ENCODE measurements at places on chromosomes 16 and 17.

DNA sequence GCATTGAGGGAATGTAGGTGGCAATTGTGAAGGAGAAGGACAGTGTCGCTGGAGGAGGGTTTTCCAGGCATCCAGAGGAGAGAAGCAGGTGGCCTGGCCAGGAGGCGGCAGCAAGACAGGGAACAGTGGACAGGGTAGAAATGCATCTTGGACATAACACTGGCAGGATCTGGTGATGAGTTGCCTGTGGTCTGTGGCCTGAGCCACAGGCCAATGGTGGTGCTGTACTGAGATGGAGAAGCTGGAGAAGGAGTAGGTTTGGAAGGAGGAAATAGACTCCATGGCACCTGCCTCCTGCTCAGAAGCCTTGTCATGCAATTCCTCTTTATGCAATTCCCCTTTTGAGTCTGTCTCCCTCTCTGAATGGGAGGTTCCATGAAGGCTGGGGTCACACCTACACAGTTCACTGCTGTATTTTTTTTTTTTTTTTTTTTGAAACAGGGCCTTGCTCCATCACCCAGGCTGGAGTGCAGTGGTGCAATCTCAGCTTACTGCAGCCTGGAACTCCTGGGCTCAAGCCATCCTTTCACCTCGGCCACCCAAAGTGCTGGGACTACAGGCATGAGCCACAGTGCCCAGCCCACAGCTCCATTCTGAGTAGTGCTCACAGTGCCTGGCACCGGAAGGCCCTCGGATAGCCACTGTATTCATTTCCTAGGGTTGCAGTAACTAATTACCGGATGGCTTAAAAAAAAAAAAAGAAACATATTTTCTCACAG, 13.5 kb upstream of the CACNG4 start:
- DNase-seq = no peak

DNA sequence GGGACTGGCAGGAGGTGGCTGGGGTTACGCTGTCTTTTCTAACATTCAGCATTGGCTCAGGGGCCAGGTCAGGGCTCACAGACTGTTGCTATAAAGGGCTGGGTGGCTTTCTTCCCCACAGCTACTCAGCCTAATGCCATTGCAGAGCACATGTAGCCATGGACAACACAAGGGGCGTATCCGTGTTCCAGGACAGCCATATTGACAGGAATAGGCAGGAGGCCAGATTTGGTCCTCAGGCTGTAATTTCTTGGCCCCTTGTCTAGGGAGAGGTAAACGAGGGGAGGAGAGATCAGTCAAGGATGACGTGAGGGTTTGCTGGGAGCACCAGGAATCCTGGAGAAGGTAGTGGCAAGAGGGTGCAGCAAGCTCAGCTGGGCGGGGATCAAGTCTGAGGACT, 21.2 kb upstream of the MYO15B start:
- no peak for DNase-seq

GRCh38 chr17:31273516-31273915, 23.5 kb downstream of the OMG start:
- no peak for DNase-seq

DNA sequence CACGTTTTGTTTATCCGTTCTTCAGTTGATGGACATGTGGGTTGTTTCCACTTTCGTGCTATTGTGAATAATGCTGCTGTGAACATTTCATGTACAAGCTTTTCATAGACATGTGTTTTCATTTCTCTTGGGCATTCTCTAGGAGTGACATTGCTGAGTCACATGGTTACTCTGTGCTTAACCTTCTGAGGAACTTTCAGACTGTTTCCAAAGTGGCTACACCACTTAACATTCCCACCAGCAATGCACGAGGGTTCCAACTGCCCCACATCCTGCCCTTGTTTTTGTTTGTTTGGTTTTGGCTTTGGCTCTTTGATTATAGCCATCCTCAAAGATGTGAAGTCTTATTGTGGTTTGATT, 14.2 kb upstream of the PEMT start:
- peak; percentile 88 for DNase-seq

- no peak for DNase-seq
Observed at GRCh38 chr16:11586856-11587642, at the start of gene LITAF. TSS of gene LITAF (minus strand) at chr16:11586919. CDS start at chr16:11556730, 30,189 bp downstream.

DNA sequence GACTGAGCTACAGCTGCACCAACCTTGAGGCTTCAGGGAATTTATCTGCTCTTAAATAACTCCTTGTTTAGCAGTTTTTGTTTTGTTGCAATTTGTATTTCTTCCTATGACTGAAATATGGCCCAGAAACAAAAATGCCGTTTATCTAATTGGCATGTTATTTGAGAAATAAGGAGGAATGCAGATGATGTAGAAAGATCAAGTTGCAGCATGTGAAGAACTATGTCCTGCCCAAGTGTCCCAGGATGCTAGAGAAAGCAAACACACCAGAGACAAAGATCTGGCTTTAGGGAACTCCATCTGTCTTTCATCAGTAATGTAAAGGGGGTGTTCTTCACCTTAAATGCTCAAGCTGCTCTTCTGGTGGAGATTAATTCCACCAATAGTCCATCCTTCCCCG, 29.7 kb downstream of the USP31 start:
- peak; percentile 51 for DNase-seq

DNA sequence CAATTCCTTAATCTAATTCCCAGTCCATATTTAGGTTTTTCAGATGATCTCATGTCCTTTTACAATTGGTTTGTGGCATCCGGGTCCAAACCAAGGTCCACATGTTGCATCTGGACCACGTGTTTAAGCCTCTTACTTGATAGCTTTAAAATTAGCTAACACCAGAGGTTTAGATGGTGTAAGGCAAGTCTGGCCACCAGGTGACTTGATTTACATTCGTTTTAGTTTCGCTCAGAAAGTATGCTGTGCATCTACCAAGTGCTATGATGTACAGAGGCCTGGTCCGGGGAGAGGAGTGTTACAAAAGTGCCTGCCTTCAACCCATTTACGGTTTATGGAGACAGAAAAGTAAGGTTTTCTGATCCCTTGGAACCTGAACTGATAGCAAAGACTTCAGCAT, 878 bp upstream of the DNAJA2 start:
- no peak for DNase-seq

GRCh38 chr16:87333101-87333500, 15.9 kb upstream of the C16orf95 start:
- no peak for DNase-seq

- no peak for DNase-seq
Observed at GRCh38 chr16:16045879-16046278, 96.5 kb downstream of the ABCC1 start.

GRCh38 chr17:2718150-2718938, 6.8 kb upstream of the CLUH start:
- DNase-seq = no peak

DNA sequence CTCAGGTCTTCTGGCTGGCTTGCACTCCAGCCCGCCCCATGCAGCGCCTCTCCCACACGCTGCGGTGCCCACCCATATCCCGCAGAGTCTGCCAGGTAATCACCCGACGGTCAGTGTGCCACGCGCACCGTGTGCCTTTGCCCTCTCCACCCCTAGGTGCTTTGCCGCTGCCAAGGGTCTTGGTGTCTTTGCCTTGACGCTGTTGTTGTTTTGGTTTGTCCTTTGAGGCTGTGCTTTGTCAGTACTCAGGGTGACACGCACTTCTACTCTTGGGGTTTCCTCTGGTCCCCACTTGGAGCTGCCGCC, 30.1 kb downstream of the UBN1 start:
- DNase-seq = no peak

GRCh38 chr17:58755577-58756245, at the start of gene PPM1E:
TSS of gene PPM1E (plus strand) at chr17:58755854.
- no peak for DNase-seq

DNA sequence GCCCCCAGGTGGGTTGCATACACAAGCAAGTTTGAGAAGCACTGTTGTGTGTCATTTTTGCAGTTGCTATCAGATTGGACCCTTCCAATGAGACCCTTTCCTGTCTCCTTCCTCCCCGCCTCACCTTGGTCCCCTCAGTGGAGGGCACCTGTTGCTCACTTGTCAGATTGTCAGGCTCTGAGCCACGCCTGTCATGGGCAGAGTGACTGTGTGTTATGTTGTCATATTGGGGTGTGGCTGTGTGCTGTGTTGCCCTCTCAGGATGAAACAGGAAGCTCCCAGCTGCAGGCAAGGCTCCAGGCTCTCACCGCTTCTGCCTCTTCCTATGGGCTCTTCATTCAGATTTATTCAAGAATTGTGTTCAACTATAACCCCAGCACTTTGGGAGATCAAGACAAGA, 302.9 kb downstream of the CPPED1 start:
- DNase-seq = no peak

- no peak for DNase-seq
Observed at GRCh38 chr17:71849783-71850768, 270.7 kb upstream of the SOX9 start.

DNA sequence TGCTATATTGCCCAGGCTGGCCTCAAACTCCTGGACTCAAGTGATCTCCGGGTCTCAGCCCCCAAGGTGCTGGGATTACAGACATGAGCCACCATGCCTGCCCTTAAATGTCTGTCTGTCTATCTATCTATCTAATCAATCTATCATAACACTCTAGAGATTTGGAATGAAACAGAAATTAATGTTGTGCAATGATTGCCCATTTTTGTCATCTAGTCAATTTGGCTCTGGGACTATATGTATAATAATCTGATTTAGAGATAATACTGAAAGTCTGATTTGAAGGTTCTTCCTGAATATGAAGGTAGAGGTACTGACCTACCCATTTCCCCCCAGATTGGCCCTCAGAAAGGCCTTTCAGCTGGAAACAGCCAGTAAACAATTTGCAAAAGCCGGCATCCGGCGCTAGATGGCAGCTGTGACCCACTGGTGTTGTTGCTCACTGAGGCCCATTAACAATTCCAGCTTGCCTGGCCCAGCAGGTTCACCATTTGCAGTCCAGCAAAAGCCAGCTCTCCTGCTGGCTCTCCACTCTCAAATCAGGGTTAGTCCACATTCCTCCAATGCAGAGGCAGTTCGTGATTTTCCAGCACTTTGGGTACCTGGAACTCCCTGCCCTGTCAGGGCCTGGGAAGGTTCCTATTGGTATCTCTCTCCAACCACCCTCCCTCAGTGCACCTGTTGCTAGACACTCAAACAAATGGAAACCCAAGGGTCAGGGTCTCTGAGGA, 22.9 kb upstream of the C16orf87 start:
- DNase-seq = no peak

GRCh38 chr17:31269578-31269983, 27.5 kb downstream of the OMG start:
- DNase-seq = peak; percentile 99

GRCh38 chr17:81586096-81586495, 33.9 kb upstream of the FAAP100 start:
- no peak for DNase-seq

GRCh38 chr16:50684823-50685461, 3.8 kb upstream of the SNX20 start:
- no peak for DNase-seq

GRCh38 chr17:74393346-74393942, 26.1 kb downstream of the GPR142 start:
- DNase-seq = no peak

DNA sequence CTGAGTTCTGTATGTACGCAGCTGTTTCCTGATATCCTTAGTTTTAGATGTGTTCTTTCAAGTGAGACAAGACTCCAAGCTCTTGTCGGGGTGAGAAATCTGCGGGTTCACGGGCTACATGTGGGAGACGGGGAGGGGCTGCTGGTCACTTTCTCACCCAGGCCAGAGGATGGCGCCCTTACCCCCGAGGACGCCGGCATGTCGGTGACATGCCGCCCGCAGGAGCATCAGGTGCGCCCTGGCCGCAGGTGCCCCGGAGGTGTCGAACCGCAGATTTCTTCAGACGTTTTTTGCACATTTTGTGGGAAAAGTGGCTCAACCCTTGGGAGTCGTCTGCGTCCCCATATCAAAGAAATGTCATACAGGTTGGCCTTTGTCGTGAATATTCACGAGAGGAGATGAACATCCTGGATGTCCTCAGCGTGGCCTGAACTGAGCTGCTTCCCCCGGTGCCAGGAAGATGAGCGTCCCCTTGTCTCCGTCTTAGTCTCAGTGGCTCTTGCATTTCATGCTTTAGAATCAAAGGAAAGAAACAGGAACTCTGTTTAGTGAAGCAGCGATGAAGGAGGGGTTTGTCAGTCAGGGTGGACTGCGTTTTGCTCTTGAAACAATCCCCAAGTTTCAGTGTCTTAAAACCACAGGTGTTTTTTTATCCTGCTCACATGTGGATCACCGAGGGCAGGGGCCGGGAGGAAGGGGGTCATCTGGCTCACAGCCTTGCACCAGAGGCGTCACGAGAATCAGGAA, 75.4 kb upstream of the ZNF750 start:
- no peak for DNase-seq

DNA sequence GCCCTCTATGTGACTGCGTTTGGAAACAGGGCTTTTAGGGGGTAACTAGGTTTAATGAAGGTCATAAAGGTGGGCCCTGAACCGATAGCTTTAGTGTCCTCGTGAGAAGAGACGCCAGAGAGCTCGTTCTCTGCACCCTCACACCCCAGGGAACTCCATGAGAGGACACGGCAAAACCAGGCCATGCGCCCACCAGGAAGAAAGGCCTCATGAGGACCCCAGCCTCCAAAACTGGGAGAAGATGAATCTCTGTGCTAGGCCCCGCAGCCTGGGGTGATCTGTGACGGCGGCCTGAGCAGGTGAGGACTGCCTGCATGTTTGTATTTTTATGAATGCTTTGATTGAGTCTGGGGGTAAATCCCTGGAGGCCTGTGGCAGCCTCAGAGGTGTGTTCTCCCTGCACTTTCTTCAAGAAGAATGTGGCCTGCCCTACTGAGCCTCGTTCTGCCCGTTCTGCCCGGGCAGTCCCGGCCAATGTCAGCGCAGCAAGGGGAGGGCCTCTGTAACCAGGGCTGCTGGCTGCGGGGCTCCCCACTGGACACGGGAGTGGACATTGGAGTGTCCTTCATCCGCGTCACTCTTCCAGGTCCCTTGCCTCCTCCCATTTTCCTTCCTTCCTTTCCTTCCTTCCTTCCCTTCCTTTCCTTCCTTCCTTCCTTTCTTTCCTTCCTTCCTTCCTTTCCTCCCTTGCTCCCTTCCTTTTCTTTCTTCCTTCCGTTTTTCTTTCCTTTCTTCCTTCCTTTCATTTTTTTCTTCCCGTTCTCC, 6.8 kb upstream of the RNF213 start:
- DNase-seq = no peak

GRCh38 chr16:9334103-9334502, 242.7 kb downstream of the HAPSTR1 start:
- no peak for DNase-seq

All from GM04503 (cell line).